ENCODE measurements at places on chromosomes 1 and 21. TPM values are rescaled to one million over a fixed set of nuclear protein-coding genes. Genes with fewer than 3 reads are reported as not detected.

Gene FCAMR
- not detected for total RNA-seq

DNA sequence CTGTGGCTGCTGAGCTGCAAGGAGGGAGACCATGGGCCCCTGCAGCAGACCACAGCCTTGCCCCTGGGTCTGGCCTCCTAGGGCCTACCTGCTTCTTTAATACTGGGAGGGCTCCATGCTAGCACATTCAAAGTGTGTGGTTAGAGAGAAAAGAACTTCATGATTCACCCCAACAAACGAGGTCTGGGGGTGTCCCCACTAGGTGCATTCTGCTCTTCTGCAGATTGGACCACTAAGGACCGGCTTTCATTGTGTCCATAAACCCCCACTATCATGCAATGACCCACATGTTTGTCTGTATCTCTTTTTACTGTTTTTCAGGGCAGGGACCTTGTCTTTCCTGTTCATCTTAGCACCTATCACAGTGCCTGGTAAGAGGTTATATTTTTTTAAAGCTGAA, 185.4 kb downstream of the OMA1 start:
- H3K27ac ChIP-seq, result no peak overlapping the region
- no peaks in the 10 kb centered on the region for H3K36me3 ChIP-seq
- DNase-seq, result no peak
- no peaks in the 10 kb centered on the region for H3K27me3 ChIP-seq
- H3K4me1 ChIP-seq, result no peaks in the 10 kb centered on the region

Gene PBX1
- total RNA-seq, result 92.8 TPM

DNA sequence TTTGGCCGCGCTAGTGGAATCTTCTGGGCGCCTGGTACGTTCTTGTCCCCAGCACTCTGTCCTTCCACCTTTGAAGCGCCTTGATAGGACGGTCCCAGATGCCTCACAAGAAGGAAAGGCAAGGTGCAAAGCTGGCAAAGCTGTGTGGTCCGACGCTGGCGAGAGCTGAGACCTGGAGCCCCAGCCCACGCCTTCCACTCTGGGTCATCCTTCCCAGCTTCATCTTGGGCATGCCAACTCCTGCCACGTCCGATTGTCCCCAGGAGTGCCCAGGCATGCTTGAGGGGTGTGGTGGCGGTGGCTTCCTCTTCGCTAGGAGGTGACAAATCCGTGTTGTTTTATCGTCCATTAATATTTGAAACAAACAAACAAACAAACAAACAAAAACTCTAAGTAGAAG, 123.9 kb upstream of the DPYD start:
- no peak overlapping the region for H3K4me3 ChIP-seq
- peaks cover 7% of the 10 kb centered on the region for H3K27me3 ChIP-seq
- DNase-seq, result peak; percentile 29
- no peak overlapping the region for H3K27ac ChIP-seq

Gene LDLRAD2
- total RNA-seq, result 0.22 TPM

DNA sequence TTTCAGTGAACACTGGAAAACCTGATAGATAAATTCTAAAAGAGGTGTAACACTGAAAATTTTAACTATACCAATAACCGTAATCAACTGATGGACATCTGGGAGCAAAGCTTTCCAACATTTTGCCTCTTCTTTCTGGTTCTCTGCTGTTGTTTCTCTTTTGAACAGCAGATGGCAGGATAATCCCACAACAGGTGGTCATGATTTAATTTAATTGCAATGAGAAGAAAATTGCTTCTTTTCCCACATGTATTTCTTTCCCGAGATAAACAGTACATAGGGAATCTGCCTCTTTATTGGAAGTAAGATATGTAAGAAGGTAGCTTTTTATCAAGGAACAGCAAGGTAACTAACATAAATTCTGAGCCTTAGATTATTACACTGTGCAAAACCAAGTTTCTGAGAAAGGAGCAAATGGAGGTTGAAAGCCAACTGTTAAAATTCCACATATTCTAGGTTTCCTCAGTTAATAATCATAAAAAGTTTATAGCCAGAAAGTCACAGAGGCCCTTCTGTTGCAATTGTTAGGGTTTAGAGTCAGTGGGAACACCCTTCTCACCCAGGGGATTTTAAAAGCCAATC, 72.9 kb downstream of the RPS6KA1 start:
- no peaks in the 10 kb centered on the region for H3K36me3 ChIP-seq
- no peaks in the 10 kb centered on the region for H3K4me1 ChIP-seq

DNA sequence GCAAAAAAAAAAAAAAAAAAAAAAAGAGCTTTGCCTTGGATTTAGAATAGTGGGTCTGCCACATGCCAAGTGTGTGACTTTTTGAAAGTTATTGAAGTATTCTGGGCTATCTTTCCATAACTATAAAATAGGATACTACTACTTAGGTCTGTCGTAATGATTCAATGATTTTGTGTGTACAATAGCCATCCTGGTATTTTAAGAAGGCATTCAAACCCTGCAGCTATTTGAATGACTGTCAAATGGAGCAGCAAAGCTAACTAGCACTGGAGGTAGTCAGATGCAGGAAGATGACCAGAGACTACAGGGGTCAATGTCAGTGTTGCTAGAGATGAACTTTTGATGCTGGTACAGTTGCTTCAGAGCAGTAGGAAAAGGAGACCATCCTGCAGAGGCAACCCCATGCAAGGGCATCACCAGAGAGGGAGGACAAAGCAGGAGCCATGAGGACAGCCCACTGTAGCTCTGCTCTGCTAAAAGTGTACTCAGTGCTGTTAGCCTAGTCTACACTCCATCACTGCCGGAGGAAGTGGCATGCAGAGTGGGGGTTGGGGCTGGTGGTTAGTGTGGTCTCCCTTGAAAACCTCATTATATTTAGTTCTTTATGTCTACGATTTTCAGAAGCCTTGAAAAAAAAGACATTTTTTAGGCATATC, 29.0 kb downstream of the DUSP10 start:
- no peaks in the 10 kb centered on the region for H3K36me3 ChIP-seq
- H3K27ac ChIP-seq, result no peak overlapping the region
- DNase-seq, result no peak
- H3K4me3 ChIP-seq, result no peak overlapping the region
